ENCODE measurements at places on chromosomes 1 and 21.

DNA sequence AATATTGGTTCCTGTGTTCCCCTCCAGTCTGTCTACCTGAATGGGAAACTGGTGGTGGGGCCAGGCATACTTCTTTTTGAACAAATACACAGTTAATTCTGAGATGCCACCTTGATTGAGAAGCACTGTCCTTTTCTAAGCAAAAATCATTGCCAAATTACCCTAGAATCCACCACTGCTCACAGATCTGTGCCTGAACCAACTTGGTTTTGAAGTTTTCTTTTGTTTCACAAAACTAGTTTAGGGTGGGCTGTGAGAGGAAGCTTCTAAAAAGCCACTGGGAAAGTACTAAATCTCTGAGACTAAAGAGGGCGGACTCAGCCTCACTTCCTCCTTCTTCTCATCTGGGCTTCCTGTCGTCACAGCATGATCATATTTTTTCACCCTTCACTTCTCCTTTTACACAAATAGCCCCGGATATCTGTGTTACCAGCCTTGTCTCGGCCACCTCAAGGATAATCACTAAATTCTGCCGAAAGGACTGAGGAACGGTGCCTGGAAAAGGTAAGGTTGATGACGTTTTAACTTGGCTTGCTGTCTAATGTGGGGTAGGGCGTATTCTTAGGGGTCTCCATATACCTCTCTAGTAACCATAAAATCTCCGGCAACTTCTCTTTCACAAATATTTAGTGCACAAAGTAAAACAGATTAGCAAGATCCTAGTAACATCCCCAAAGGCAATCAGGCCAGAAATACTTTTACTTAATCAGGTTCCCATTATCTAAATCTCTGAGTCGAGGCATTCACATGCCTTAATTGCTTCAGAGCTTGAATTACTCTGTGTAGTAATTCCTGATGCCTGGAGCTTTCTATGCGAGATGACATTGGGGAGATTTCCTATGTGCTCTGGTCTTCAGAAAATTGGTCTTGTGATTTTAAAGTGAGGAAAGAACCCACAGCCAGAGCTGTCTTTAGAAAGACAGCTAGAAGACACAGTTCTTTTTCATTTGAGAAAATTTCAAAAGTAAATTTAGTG lies at the start of gene CD53:
CD53 (plus strand) TSS at position 404 of the 976 bp plus-strand sequence. CDS start 18,261 bp downstream, outside the sequence.
- DNase-seq, result peak; percentile 83

DNA sequence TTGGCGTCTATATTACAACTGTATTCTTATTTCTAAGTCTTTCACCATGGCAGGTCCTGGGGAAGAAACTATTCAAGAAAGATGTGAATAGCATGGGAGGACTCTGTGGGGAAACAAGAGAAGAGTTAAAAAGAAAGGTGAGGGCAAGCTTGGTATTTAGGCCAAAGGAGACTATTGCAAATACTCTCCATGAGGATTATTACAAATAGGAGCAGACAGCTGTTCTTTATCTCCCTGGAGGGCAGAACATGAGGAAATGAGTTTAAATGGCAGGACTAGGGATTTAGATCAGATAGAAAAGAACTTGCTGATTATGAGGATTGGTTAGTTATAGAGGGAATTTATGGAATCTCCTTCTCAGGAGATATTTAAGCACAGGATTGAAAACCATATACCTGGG lies 186.8 kb downstream of the CDC7 start:
- no peak for DNase-seq

GRCh38 chr1:66426239-66426853 lies 107.6 kb upstream of the SGIP1 start:
- no peak for DNase-seq

- DNase-seq, result no peak
Observed at GRCh38 chr1:28173151-28173979, 3.1 kb downstream of the PTAFR start.

DNA sequence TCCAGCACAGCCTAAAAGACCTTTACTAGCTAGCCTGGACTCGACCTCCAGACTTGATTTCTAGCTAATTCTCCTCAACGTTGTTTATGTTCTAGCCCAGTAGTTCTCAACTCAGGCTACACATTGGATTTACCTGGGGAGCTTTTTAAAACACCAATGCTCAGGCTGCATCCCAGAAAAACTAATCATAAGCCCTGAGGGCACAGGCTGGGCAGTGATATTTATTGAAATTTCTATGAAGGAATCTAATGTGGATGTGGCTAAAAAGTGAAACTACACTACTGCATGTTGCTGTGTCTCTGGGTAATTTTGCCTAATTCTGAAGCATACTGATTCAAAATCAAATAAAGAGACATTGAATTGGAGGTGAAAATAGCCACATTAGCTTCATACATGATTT lies 479.4 kb downstream of the KCNT2 start:
- DNase-seq, result no peak

- DNase-seq, result peak; percentile 85
Observed at GRCh38 chr1:24536391-24536840, 19.5 kb upstream of the NCMAP start.

DNA sequence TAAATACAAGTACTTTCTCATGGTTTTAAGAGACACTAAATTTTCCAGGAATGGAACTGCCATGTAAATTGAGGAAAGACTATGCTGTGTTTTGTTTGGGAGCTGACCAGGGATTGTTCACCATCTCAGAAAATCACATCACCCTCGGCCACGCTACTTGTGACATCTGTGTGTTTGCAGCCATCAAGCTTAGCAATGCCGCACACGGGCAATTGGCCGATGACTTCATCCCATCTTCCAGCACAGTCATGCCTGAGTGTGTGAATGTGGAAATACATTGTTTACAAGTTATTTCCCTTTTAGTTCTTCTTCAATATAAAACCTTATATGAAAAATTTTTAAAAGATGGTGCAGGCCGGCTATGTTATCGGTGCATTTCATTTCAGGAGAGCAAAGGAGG lies 121.6 kb downstream of the GLIS1 start:
- DNase-seq, result no peak

DNA sequence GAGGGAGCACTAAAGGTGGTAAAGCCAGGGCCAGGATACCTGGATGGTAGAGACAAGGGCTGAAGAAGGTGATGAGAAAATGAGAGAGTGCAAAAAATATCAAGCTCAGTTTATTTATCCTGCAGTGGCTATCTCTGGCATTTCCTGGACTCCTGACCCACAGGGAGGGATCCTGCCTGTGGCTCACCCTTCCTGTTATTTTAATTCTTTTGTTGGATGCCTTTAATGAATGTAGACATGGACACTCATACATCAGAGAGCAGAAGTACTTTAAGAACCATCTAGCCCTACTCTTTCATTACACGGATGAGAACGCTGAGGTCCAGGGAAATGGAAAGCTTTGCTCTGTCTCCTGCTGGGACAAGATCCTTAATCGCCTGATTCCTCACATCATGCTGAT lies 20.6 kb downstream of the JUN start:
- no peak for DNase-seq

DNA sequence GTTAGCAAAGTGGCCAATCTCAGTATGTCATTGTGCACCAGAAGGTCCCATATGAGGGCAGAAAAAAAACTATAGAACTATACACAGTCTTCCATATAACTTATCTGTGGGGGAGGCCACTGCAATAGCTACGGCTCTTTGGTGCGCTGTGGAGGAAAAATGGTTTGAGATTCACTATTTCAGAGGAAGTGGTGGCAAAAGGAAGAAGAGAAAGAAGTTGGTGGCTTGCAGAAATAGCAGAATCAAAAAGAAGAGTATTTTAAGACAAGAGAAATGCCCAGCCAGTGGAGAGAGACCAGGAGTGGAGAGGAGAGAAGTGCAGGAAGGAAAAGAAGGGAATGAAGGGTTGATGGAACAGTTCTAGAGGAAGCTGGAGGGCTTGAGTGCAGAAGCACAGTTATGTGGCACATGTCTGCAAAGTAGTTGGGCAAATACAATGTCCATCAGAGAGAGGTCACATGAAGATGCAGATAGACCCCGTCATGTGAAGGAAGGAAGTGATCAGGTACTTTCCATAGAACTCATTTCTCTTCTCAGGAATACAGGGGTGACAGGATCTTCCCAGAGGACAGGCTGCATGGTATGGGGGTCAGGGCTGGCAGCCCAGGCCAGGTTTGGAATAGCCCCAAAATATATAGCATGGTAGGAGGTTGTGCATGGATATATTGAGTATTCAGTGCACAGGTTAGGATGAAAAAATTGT lies 64.6 kb downstream of the RUNX1 start:
- DNase-seq, result no peak

- DNase-seq, result no peak
Observed at GRCh38 chr1:38744452-38745350, 114.9 kb downstream of the RRAGC start.

DNA sequence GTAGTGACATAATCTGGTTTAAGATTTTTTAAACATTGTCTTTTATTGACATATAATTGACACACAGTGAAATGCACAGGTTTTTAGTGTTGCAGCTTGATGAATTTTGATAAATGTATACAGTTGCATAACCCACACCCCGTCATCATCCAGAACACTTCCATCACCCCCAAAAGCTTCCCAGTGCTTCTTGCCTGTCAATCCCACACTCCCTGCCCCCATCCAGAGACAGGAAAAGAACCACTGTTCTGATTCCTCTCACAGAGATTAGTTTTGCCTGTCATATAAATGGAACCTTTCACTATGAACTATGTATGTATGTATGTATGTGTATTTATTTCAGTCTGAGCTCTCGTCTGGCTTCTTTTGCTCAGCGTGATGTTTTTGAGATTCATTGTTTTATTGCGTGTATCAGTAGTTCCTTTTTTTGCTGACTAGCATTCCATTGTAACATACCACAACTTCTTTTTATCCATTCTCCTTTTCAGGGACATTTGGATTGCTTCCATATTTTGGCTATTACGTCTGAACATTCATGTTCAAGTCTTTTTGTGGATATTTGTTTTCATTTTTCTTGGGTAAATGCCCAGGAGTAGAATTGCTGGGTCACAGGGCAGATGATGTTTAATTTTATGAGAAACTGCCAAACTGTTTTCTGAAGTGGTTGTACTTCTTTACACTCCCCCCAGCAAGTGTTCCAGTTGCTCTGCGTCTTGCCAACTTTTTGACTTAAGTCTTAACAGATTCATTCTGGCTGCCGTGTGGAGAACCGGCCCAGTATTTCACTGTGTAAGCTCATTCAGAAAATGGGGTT lies 8.7 kb downstream of the UBIAD1 start:
- no peak for DNase-seq

- no peak for DNase-seq
Observed at GRCh38 chr1:33182401-33182841, 578 bp upstream of the TRIM62 start.

- no peak for DNase-seq
Observed at GRCh38 chr1:154838461-154838860, 31.6 kb downstream of the KCNN3 start.

- no peak for DNase-seq
Observed at GRCh38 chr21:28396421-28396820, 596.3 kb downstream of the LTN1 start.

DNA sequence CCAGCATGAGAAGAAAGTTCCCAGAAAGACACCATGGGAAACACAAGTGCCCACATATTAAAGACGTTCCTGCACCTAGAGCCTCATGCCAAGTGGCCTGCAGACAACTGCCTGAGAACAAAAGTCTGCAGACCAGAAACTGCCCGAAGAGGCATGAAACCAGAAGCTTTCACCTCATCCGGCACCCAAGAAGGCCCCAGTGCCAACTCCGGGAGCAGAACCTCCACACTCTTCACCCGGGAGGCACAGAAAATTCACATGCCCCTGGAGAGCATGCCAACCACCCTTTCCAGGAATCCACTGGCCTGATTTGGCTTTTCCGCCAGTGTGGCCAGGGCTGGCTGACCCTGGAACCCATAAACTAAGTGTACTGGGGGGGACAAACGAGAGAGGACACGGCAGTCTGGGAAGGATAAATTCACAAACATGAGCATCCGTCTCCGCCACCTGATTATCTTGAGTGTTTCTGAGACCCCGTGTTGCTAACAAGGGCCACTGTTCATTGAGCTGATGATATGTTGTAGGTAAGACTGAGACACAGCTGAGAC lies 6.8 kb downstream of the TFF2 start:
- DNase-seq, result no peak

DNA sequence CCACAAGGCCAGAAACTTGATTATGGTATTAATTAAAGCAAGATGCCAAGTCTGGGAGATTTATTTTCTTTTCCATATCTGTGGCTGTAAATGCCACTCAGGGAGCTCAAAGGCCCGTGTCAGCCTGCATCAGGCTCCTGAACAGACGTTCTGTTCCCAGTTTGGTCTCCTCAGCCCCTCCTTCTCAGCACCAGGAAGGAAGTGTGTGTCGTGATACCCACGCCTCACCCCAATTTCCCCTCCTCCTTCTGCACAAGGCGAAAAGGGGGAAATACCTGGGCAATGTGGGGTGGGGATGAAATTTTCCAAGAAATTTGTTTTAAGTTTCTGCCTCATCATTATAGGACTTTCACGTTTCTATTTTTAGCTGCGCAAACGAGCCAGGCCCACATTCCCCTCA lies 112.0 kb downstream of the SYF2 start:
- DNase-seq, result no peak

DNA sequence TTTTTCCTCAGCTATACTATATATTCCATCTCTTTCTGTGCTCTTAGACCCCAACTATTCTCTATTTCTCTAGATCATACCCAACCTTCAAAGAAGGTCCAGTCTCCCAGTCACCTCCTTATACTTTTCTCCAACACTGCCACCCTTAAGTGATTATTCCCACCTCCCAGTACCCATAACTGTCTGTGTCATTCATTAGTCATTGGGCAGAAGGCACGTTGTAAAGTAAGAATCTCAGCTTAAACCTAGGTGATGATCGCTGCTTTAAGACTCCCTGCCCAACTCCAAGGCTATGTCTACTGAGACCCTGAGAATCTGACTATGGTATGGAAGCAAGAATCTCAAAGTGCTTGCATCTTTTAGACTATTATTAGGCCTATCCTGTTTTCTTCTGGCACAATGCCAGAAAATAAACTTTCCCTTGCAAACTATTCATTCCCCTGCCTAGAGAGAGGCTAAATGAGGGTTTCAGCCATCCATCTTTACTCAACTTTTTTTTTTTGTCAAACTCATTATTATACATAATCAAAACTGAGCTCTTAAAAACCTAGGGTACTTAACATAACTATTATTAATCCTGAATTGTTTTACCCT lies 174.3 kb upstream of the DPT start:
- DNase-seq, result no peak

DNA sequence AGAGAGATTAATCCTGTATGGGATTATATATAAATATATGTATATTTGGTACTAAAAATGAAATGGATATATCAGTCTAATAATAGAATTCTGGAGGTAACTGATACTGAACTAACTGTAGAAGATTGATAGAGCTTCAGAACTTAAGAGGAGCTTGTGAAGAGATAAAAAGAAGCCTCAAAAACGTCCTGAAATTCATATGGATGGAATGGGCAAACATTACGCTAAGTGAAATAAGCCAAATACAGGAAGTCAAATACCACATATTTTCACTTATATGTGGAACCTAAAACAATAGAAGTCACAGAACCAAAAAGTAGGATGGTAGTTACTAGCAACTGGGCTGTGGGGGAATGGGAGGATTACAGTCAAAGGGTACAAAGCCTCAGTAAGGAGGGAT lies 36.0 kb upstream of the ADGRL4 start:
- no peak for DNase-seq
